HCT116 (cell line): ENCODE measurements at places on chromosomes 12 and 14. TPM values are rescaled to one million over a fixed set of nuclear protein-coding genes. Genes with fewer than 3 reads are reported as not detected.

The NEUROD4 gene
- total RNA-seq = not detected

The GPR84 gene
- not detected for total RNA-seq

The VPS29 gene
- 95.7 TPM for total RNA-seq

The SNRPF gene
- 56.3 TPM for total RNA-seq

The RECQL gene
- 21.3 TPM for total RNA-seq

The INHBC gene
- 0.20 TPM for total RNA-seq

The KCNC2 gene
- total RNA-seq = not detected

The ENDOU gene
- total RNA-seq = not detected

The SLC41A2 gene
- total RNA-seq = 12.5 TPM

The ACADS gene
- 21.4 TPM for total RNA-seq
